ENCODE measurements at places on chromosomes 2 and 18. TPM values are rescaled to one million over a fixed set of nuclear protein-coding genes. Genes with fewer than 3 reads are reported as not detected.

- DNase-seq, result no peak
Measured at GRCh38 chr2:215356948-215357461, 45.1 kb downstream of the ATIC start.

- no peak for DNase-seq
Measured at GRCh38 chr2:78263571-78263970, 741.4 kb upstream of the LRRTM4 start.

DNA sequence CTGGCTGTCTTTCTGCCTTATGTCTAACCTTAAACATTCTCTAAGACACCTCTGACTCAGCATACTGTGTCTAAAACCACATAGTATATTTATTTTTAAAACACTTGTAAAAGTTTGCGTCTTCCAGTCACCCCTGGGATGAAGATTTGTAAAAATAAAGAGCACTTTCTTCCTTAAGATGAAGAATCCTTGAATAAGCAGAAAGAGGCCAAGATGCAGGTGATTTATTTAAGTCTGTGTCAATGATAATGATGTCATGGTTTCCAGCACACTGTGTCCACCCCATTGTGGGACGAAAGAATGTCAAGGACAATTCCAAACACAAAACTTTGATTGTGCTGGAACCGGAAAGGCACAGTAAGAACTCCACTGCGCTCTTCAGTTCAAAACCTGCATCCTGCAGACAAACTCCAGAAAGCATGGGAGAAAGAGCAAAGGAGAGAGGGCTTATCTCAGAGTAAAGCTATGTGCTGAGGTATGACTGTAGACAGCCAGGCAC lies 92.9 kb downstream of the ZEB2 start:
- peak; percentile 16 for DNase-seq

- DNase-seq, result no peak
Measured at GRCh38 chr18:46051731-46052461, 20.2 kb downstream of the PSTPIP2 start.

- peak; percentile 66 for DNase-seq
Measured at GRCh38 chr2:72694715-72695496, 130.9 kb downstream of the EXOC6B start.

DNA sequence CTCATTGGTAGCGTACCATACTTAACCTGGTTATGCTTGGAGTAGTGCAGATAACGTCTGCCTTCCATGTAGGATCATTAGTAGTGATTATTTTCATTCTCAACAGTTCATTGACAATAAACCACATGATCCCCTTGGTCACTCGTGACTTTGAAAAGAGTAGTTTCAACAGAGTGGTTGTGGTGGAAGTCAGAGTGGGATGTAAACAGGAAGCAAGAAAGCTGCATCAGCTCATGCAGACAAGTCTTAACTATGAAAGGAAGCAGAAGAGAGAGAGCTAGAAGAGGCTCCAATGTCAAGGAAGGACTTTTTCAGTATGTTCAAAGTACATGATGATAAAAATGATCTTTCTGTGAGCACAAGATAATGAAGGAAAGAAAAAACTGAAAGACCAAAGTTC lies 287.4 kb downstream of the MBD2 start:
- no peak for DNase-seq

DNA sequence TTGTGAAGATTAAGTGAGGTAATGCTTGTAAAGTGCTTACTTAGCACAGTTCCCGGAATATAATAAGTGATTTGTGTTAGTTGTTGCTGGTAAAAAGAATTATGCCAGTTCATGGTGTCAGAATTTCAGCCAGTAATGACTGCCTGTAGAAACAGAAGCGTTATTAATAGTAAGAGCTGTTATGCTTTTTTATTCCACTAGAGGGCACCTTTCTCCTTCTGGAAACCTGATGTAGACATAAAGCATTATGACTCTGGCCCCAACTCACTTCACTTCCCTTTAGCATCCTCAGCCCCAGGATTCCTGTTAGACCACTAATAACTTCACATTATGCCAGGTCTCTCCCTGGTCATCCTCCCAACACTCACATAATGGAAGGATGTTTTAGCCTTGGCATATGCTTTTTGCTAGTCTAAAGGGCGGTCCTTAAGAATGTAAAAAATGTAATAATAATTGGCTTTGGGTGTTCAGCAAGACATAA lies 34.9 kb downstream of the C18orf54 start:
- DNase-seq, result no peak

GRCh38 chr2:127986548-127987079 lies 41.2 kb downstream of the SAP130 start:
- no peak for DNase-seq

DNA sequence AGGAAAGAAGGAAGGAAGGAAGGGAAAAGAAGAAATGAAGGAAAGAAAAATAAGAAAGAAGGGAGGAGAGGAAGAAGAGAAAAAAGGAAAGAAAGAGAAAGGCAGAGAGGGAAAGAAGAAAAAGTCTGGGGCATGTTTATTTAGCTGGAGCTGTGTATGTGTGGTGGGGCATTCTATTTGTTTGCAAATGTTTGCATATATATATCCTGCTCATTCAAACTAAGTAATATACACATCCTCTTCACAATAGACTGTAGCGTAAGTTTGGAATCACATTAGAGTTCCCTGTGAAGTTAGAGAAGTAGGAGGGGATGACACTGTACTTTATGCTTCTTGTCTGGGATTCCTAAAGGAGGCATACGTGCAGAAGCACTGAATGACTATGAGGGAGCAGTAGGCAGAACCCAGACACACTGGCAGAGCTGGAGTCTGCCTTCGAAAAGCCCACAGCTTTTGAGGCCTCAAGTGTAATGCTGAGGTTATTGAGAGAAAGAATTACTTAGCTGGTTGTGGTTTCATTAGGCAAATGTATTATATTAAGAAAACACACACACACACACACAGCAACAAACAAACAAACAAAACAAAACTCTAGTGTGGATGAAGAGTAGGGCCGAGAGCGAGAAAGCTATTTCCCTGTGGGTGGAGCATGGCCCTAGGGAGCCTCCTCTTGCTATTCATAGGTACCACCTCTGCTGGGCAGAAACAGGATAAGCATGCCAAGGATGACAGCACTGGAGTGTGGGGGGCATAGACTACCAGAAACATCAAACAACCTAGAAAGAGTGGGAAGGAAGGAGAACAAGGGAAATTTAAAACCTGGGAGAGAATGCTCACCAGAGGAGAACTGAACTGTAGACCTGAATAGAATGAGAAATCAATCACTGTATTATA lies 905.1 kb upstream of the NXPH2 start:
- no peak for DNase-seq

DNA sequence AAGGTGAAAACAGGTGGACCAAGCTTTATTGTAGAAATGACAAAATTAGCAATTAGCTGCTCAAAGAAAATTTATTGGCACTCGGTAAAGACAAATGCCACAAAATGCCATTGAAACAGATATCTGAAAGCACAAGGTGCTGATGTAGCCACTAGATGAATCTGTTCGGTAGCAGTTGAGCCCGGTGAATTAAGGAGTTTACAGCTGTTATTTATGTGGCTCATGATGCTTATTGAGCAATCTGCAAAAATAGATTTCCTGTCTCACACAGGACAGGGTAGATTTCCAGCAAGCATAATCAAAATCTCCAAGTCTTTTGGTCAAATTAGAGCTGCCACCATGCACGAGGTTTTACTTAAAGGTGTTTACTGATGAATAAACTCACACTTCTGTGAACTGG lies 182.2 kb downstream of the PPP1R1C start:
- no peak for DNase-seq

GRCh38 chr2:12396699-12397098 lies 320.0 kb upstream of the TRIB2 start:
- DNase-seq, result no peak

- DNase-seq, result no peak
Measured at GRCh38 chr2:118800736-118801135, 46.7 kb downstream of the EN1 start.

GRCh38 chr2:96145848-96146152 lies 560 bp upstream of the DUSP2 start:
- no peak for DNase-seq

The GALNT14 gene
- 0.76 TPM for total RNA-seq

The GCG gene
- not detected for total RNA-seq

The GDF7 gene
- total RNA-seq, result 4.8 TPM

The HDHD2 gene
- total RNA-seq, result 37.6 TPM

The CCDC74A gene
- 0.94 TPM for total RNA-seq

The RUFY4 gene
- not detected for total RNA-seq
